ENCODE measurements at places on chromosomes 3 and 15.

- no peak for DNase-seq
Observed at GRCh38 chr15:49185473-49185872, 15.4 kb downstream of the GALK2 start.

- DNase-seq: no peak
Observed at GRCh38 chr3:150825916-150826377, 63.0 kb upstream of the SIAH2 start.

DNA sequence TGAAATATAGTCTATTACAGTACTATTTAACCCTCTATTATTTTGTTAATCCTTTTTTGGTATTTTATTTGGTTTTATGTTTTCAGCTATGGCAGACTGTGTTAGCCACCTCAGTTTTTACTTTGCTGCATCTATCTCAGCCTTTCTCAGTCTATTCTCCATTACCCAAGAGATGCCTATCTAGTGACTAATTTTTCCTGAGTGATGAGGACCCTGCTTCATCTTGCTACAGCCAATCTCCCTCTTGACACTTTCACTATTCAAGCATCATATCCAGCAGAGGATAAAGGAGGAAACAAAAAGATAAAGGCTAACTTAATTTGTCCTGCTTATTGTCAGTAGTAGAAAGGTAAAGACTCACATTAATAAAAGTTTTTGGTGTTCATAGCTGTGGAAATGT, 141.8 kb upstream of the NECTIN3 start:
- DNase-seq: no peak

- DNase-seq: no peak
Observed at GRCh38 chr15:52186651-52187486, 4.3 kb downstream of the GNB5 start.

GRCh38 chr3:72308641-72309040, 523.7 kb upstream of the PROK2 start:
- no peak for DNase-seq

- DNase-seq: no peak
Observed at GRCh38 chr3:18258492-18258891, 166.6 kb downstream of the SATB1 start.

DNA sequence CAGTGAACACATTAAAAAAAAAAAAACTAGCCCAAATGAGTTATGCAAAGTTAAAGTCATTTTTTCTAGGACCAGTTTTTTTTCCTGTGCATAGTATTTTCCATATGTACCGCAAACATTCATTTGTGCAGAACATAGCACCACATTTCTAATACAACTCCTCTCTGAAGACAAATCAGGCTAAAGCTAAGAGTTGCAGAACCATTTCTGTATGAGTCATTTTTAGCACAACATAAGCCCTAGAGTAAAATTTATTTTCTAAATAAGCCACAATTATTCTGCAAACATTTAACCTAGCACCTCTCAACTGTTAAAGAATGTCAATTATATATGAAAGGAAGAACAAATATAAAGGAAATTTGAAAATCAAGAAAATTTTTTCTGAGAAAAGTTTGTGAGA, 375.8 kb downstream of the TIGIT start:
- DNase-seq: no peak

GRCh38 chr15:91694831-91695210, 158.7 kb upstream of the SLCO3A1 start:
- no peak for DNase-seq

DNA sequence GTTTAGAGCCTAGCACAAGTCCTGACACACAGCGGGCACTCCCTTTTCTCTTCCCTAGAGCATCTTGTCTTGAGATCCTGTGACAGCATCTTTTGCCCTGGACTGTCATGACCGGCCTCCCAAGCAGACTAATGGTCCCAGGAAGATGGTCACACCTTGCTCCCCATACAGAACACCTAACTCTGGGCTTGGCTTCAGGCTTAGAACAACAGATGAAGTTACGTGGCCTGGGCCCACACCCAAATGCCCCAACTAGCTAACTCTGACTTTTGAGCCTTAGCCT, 781 bp upstream of the IP6K1 start:
- DNase-seq: no peak

DNA sequence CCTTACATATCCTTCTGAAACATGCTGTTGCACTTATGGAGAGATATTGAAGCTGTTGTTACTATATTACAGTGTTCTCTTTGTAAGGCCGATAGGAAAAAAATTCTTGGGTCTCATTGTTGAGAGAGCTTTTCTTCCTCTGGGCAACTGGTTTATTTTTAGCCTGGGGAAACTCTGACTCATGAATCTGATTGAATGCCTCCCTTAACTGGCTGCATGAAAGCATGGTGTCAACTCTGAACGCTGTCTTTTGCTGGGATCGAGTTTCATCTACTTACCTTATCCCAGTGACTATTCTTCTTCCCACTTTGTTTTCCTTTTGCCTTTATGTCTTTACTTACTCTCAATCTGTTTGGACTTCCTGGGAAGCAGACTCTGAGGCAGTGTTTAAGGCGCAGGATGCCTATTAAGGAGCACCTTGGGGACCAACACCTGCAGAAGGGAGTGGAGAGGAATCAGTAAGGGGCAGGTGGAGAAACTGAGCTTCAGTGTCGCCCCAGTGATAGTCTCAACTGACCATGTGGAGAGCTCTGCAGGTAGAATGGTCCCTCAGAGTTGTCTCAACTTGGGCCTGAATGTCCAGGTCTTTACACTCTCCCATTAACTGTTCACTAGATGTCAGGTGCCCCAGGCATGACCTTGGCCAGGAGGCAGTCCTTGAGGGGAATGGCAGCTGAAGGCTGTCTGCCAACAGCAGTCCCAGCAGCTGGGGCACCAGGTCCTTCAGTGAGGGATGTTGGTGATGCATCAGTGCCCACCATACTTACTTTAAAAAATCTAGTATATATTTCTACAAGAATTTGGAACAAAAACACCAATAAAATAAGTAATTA, 88.9 kb upstream of the CCNL1 start:
- DNase-seq: no peak

- no peak for DNase-seq
Observed at GRCh38 chr3:24498391-24498790, 3.7 kb upstream of the THRB start.

DNA sequence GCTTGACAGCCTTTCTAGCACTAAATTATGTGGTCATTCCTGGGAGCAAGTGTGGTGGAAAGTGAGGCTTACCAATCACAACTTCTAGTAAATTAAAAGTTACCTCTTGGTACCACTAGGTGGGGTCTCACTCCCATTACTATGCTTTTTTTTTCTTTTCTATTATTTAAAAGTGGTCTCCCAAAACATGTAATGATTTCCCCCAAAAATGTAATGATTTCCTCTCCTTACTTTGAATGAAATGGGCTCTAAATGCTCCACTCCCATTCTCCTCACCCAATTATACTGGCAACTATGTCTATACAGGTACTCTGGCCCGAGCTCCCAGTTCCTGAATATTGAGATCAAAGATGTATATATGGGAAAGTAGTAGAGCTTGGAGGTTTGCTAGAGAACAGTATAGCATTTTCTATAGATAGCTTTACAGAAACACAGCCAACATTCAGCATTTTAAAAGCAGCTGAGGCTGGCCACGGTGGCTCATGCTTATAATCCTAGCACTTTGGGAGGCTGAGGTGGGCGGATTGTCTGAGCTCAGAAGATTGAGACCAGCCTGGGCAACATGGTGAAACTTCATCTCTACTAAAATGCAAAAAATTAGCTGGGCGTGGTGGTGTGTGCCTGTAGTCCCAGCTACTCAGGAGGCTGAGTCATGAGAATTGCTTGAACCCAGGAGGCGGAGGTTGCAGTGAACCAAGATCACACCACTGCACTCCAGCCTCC, 70.9 kb downstream of the DCUN1D1 start:
- no peak for DNase-seq

DNA sequence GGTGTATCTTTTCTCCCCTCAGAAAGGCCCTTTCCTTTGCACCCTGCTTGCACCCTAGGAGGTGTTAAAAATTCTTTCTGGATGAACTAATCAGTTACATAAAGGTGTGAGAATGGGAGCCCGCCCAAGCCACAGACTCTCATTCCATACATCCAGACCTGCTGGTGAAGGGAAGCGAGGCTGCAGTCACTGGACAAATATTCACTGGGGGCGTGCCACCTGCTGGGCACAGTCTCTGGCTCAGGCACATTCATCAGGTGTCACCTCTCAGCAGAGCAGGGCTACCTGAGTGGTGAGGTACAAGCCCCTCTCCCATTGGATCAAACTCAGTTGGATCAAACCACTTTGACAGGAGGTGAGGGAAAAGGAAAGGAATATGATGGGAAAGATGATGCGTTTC, 52.0 kb downstream of the NTRK3 start:
- DNase-seq: no peak
